ENCODE measurements at places on chromosomes 16 and 17.

DNA sequence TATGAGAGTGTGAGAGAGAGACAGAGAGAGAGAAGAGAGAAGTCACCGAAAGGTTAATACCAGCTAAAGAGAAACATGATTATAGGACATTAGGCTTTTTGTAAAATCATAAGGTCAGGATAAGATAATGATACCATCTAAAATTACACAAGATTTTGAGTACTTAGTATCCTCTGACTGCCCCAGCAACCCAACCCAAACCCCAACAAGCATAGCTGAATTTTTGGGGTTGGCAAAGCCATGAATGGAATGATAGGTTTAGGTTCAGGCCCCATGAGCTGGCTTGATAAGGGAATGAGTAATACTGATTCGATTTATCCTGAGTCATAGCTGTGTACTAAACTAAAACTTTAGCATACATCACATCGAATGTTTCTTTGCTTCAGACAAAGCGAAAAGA lies 259.5 kb downstream of the IRX3 start:
- no peak for DNase-seq

DNA sequence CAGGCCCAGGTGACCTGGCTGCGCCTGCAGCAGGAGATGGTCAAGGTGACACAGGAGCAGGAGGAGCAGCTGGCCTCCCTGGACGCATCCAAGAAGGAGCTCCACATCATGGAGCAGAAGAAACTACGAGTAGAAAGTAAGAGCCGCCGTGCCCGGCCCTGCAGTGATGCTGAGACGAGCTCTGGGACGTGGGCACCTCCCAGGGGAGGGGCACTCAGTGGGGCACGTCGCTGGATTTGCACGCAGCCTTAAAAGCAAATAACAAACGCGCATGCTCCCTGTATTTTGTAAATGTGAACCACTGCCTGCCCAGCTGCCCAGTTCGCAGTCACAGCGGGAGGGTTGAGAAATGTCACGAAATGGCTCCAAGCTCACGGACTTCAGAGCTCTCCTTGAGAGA lies 15.3 kb upstream of the GAA start:
- no peak for DNase-seq

GRCh38 chr17:5413682-5414081 lies 5.8 kb downstream of the NUP88 start:
- peak; percentile 47 for DNase-seq

DNA sequence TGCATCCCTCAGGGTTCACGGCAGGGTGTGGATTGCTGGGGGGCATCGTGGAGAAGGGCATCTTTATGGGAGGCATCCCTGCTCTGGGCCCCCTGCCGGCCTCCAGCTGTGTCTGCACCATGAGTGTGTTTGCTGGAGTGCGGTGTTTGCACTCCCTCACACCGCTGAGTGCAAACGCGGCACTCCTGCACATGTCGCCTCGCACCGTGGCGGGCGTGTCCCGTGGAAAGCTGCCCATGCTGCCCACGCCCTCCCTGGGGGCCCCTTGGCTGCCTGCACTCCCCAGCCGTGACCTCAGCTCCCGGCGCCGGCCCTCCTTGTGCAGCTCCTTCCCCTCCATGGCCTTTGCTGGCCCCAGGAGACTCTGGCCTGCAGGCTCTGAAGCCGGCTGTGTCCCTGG lies 74.6 kb upstream of the ZNF750 start:
- no peak for DNase-seq

DNA sequence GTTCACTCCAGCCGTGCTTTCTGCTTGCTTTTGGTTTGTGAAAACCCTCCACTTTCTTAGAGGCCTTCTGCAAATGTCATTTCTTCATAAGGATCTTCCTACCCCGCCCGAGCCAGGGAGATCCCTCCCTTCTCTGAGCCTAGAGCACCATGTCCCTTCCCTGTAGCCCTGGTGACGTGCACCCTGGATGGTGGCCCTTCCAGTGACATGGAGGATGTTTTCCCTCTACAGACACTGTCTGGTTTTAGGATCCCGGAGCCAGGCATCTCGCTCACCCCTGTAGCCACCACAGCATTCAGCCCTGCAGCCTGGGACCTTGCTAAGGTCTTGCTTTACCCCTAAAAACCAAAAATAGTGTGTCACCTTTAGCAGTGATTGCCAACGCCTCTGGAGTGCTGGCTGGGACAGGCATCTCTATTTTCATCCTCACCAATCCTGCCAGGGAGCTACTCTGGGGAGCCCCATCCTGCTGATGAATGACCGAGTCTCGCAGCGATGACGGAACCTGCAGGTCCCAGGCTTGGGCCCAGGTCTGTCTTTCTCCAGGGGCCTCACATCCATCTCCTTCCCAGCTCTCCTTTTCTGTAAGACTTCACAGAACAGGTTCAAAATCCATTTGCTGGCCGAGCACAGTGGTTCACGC lies 394.1 kb upstream of the TNRC6C start:
- no peak for DNase-seq

GRCh38 chr17:511001-511698 lies 158.5 kb upstream of the RPH3AL start:
- DNase-seq: no peak

DNA sequence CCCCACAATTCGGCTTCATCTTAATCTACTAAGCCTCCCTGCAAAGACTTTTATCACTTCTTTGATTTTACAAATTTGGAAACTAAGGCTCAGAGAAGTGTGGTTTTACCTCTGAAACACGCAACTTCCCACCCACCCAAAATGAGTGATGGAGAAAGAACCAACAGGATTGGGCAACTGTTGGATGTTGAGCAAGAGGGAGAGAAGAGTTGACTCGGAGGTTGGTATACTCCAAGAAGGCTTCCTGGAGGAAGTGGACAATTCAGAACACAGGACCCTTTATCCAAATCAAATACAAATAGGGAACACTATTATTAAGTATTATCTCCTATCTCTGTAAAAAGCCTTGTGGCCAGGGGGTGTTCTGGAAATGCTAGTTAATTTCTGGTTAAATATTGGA lies 323.0 kb downstream of the C16orf95 start:
- DNase-seq: no peak

DNA sequence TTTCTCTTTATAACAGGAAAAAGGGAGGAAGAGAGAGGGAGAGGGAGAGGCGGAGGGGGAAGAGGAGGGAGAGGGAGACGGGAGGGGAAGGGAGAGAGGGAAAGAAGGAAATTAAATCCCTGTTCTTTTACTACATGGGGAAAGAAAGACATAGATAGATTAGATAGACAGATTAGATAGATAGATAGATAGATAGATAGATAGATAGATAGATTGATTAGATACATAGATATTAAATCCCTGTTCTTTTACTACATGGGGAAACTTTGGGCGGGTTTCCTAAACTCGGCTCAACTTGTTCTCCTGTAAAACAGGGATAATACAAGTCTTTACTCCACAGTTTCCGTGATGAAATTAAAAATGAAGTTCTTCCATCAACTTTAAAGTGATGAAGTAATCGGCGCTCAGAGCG lies 661 bp downstream of the RFWD3 start:
- no peak for DNase-seq

DNA sequence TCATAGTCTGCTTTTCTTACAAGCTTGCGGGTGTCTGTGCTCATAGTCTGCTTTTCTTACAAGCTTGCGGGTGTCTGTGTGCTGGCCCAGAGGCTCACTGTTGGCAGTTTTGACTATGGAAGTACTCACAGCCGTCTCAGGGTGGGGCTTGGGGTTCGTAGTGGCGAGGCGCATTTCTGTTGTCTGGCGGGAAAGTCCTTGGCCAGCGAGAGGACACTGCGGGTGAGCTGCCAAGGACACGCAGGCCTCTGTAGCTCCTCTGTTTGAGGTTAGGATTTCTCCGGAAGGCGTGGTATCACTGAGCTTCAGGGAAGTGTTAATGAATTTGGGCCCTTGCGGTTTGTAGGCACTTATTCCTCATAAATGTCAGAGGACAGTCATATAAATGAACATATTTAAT lies 13.5 kb downstream of the TBCD start:
- DNase-seq: no peak

- DNase-seq: no peak
Measured at GRCh38 chr16:22233037-22233372, 26.9 kb downstream of the EEF2K start.

- no peak for DNase-seq
Measured at GRCh38 chr17:40596261-40596919, 31.1 kb upstream of the CCR7 start.

GRCh38 chr17:17892009-17892408 lies 55.2 kb upstream of the SREBF1 start:
- no peak for DNase-seq

DNA sequence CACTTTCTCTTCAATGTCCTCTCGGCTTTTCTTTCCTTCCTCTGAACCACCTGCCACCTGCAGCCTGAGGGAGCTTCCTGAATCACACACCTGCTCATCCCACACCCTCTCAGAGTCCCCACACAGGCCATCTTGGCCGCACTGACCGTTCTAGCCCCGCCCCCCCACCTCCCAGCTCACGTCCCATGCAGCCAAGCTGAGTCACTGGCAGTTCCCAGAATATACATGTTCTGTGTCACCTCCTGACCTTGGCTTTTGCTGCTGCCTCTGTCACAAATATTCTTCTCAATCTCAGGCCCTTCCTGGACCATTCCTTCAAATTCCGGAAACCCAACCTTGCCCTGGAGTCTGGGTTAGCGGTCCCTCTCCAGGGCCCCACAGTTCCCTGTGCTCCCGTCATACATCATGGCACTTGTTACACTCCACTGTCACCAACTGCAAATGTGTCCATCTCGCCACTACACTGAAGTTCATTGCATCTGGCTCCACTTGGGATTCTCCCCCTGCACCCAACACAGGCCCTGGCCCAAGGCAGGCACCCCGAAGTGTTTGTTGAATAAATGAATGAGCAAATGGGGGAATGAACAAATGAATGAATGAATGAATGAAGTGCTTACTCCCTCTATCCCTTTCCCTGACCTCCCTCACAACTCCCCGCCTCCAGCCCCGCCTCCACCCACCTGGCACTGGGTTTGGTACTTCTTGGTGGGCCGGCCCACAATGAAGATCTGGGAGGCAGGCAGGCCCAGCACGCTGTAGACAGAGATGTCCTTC lies 12.8 kb downstream of the PIMREG start:
- no peak for DNase-seq

- DNase-seq: no peak
Measured at GRCh38 chr17:44736551-44737240, 22.1 kb upstream of the ADAM11 start.

DNA sequence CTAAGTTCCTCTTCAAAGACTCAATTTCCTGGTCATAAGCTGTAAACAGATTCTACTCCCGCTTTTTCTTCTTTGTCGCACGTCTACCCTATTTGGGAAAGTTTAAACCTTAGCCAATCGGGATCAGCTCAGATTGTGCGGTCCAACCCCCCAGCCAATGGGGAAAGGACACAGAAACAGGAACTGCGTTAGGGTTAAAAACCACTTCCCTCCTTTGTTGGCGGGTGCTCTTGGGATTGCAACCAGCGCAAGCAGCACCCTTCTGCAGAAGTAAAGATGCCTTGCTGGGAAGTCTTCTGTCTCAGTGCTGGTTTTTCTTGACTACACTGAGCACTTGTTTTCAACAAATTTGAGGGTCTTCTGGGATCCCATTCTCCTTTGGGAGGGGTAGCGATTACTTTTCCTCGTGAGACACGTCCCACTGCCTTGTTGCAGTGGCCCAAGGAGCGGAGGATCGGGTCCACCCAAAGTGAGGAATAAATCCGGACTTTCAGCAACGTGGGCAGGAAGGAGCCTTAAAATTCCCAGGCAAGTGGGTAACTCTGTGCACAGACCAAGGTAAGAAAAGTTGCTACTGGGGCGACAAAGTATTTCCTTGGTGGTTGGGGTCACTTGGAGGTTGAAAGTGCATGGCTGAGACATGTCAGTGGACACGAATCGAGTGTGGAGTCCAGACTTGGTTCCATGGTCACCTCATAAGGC lies 1.0 kb upstream of the YPEL3 start:
- DNase-seq: no peak

GRCh38 chr17:21029036-21029435 lies 13.8 kb downstream of the USP22 start:
- peak; percentile 84 for DNase-seq

DNA sequence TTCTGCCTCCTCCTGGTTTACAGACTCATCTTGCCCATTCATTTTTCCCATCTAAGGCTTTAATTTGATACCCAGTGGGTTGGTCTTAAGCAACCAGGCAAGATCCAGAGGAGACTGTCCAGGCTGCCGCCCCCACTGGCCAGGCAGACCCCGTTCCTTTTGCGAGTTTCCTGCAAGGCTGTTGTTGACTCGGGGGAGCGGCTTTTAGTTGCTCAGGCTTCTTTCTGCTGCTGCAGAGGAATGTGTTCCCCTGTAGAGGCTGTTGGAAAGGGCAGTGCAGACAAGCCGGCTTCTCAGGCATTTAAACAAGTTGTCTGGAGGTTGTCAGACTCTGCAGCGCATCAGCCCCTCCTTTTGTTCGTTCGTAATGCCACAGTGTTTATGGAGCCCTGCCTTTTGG lies 231.2 kb downstream of the PRKCA start:
- DNase-seq: no peak

- DNase-seq: no peak
Measured at GRCh38 chr16:85514295-85514597, 98.9 kb upstream of the GSE1 start.

- peak; percentile 80 for DNase-seq
Measured at GRCh38 chr16:56610017-56610608, 1.7 kb downstream of the MT2A start.

DNA sequence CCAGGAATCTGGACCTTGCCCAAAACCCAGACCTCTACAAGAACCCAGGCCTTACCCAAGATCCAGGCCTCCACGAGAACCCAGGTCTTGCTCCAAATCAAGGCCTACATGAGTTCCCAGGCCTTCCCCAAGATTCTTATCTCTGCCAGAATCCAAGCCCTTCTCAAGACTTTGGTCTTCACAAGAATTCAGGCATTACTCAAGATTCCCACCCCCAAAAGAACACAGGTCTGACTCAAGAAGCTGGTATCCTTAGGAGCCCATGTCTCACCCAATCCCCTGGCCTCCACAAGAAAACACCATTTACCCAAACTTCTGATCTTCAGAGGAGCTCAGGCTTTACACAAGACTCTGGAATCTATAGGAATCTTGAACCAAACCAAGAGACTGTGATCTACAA lies 2.6 kb downstream of the SPEM3 start:
- no peak for DNase-seq

DNA sequence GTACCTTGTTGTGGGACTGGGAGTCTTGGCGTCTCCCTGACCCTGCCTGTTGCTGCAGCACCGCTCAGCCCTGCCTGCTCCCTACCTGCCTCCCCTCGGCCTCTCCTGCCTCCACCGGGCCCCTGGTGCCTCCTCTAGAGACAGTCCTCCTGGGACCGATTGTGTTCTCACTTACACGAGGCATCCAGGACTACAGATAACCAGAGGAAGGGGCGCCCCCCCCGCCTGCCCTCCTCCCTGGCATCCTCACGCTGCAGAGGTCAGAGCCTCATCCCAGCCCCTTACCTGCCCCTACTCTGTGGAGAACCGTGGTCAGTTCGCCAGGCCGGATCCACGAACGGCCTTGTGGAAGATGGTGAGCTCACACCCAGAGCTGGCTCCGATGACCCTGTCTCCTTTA lies 24.8 kb downstream of the MAPT start:
- DNase-seq: no peak

- DNase-seq: no peak
Measured at GRCh38 chr17:77786740-77787505, 171.6 kb upstream of the TNRC6C start.

DNA sequence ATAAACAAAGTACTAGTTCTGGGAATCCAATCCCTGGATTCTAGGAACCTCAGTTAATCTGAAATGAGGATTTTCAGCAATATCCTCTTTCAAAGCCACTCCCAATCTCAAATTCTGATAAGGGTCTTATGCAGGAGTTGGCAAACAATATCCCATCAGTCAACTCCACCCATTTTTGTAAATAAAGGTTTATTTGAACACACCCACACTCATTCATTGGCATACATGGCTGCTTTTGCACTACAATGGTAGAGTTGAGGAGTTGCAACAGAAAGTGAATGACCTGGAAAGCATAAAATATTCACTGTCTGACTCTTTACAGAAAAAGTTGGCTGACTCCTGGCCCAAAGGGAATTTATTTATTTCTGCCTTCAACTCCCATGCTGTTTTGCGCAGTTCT lies 157.7 kb upstream of the CDH11 start:
- DNase-seq: no peak
